ENCODE measurements at places on chromosomes 6 and 20.

GRCh38 chr20:38878866-38879265, 47.4 kb upstream of the FAM83D start:
- no peak for DNase-seq

- DNase-seq, result no peak
These were observed 128.7 kb downstream of the DNAH8 start for GRCh38 chr6:38843798-38844197.

- peak; percentile 85 for DNase-seq
These were observed 28.1 kb downstream of the RIPOR3 start for GRCh38 chr20:50663095-50663821.

DNA sequence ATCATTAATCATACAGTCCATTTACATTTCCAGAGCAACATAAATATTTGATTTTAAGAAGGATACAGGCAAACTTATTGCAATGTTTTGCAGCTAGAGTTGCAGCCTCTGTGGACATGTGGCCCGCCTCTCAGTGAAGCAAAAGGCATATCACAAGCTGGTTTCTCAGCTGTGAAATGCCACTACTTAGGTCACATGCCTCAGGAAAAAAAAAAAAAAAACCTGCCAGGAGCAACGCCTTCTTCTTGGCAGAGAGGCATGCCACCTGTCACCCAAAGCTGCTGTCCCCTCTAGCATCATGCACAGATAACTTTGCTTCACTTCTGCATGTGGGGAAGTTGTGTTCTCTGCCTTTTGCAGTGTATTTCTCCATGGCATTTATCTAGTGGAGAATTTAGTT, 18.5 kb downstream of the GRM1 start:
- no peak for DNase-seq

GRCh38 chr6:69866351-69866769, at the start of gene COL19A1:
Gene COL19A1 (plus strand): TSS chr6:69866556. CDS start chr6:69879568, 13,012 bp downstream.
- DNase-seq, result peak; percentile 55

- DNase-seq, result no peak
These were observed 76.6 kb upstream of the HSF2 start for GRCh38 chr6:122322824-122323223.

DNA sequence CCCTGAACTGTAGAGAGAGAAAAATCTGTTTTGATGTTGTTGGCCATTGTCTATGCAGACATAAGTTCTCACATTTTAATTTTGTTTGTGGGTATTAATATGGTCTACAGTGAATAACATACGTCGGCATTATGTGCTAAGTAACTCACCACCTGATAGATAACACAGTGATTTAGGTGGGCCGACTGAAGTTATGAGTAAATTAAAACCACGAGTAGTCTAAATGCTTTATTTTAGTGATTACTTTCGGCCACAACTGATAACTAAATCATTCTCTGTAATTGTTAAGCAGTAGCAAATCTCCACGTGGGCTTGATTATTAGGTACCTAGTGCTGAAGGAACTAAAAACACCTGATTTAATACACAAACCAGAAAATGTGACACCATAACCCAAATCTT, 1.1 kb downstream of the DOP1A start:
- DNase-seq, result no peak

Measured in right lobe of liver (tissue), 6 donors.